Lung (tissue), 17 donors: ENCODE measurements at places on chromosomes 2 and 18. TPM values are rescaled to one million over a fixed set of nuclear protein-coding genes. Genes with fewer than 3 reads are reported as not detected.

The TMEFF2 gene
- 0.43 TPM for total RNA-seq

DNA sequence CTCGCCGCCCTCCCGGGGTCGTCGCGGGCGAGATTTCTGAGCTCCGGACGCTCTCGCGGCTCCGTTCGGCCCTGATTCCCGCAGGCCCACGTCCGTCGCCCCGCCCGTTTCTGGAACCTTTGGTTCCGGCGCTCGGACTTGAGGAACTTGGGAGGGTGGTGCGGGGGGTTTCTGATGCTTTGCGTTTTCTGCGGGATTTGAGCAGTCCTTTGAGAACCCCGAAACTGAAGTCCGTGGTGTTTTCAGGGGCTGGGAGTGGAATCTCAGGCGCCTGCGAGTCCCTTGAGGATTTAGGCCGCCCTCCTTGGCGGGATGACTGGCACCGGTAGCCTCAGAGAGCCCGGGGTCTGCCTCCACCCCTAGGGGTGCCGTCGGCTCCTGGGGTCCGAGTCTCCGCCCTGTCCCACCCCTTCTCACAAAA lies 336 bp downstream of the THNSL2 start:
- H3K27ac ChIP-seq, result peak overlapping the region; percentile 86
- no peaks in the 10 kb centered on the region for H3K27me3 ChIP-seq
- no peak for DNase-seq
- no peaks in the 10 kb centered on the region for H3K36me3 ChIP-seq
- H3K4me3 ChIP-seq, result peak overlapping the region; percentile 62
- no peaks in the 10 kb centered on the region for H3K4me1 ChIP-seq

The ABCG5 gene
- total RNA-seq, result 0.09 TPM

GRCh38 chr2:216371721-216372702 lies at the start of gene MARCHF4:
Gene MARCHF4 (minus strand): TSS chr2:216372483. CDS start chr2:216370260, 2,223 bp downstream.
- H3K4me1 ChIP-seq, result no peaks in the 10 kb centered on the region
- H3K27me3 ChIP-seq, result peaks cover 31% of the 10 kb centered on the region
- peak; percentile 81 for DNase-seq
- H3K4me3 ChIP-seq, result no peak within 1 kb of the TSS
- H3K27ac ChIP-seq, result no peak within 1 kb of the TSS

DNA sequence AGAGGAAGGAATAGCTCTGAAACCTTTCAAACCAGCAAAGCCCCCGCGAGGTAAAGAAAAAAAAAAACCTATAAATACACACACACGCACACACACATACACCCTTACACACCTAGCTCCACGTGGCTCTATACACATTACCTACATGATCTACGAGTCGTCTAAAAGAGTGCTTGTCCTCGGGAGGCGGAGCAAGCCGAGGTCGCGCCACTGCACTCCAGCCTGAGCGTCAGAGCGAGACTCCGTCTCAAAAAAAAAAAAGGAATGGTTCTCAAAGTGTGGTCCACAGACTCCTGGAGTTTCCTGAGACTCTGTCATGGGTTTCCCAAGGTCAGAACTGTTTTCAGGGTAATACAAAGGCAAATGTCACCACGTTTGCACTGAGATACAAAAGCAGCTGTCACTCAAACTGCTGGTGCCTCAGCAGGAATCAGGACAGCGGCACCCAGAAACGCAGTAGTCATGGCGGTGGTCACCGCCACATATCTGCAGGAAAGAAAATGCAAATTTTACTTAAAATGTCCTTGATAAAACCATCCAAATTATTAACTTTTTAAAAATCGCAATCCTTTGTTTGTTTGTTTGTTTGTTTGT lies 130.0 kb upstream of the GPC1 start:
- no peak for DNase-seq
- H3K4me1 ChIP-seq, result no peaks in the 10 kb centered on the region
- H3K27ac ChIP-seq, result no peak overlapping the region

DNA sequence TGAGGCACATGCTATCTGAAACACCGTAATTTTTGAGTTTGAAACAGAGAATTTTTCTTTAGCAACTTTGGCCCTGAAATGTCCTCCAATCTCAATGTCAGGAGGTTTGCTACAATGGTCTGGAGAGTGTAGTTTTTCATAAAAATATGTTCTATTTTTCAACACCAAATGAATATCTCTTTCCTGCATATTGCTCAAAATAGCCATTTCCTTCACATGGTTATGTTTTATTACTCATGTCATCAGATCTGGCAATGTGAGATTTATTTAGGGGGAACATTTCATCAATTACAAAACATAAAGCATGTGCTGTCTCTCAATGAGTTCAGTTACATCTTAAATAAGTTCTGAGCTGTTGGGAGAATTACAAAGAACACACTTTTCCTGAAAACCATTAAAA lies 871.9 kb upstream of the FSHR start:
- H3K4me3 ChIP-seq, result no peak overlapping the region
- no peaks in the 10 kb centered on the region for H3K4me1 ChIP-seq
- no peaks in the 10 kb centered on the region for H3K36me3 ChIP-seq

The BUB1 gene
- 2.9 TPM for total RNA-seq

DNA sequence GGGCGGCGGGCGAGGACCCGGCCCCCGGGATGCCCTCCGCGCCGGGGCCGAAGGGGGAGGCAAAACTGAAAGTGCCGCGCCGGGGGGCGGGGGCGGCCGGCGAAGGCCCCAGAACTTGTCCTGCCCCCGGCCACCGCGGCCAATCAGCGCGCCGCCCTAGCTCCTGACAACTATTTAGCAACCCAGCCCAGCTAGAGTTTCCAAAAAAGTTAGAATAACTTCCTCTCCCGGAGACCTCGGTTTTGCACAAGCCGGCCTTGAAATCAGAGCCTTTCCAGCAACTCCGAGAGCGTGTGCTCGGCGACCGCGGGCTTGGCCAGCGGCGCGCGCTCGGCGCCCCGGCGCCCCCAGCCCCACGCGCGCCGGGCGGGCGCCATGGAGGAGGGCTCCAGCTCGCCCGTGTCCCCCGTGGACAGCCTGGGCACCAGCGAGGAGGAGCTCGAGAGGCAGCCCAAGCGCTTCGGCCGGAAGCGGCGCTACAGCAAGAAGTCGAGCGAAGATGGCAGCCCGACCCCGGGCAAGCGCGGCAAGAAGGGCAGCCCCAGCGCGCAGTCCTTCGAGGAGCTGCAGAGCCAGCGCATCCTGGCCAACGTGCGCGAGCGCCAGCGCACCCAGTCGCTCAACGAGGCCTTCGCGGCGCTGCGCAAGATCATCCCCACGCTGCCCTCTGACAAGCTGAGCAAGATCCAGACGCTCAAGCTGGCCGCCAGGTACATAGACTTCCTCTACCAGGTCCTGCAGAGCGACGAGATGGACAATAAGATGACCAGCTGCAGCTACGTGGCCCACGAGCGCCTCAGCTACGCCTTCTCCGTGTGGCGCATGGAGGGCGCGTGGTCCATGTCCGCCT lies at the start of gene TWIST2:
Gene TWIST2 (plus strand): TSS at position 245 of the 850 bp plus-strand sequence. CDS start 131 bp downstream, at position 376.
- peak; percentile 89 for DNase-seq
- H3K27me3 ChIP-seq, result peaks cover 16% of the 10 kb centered on the region
- no peak within 1 kb of the TSS for H3K27ac ChIP-seq
- H3K4me1 ChIP-seq, result peaks cover 3% of the 10 kb centered on the region
- no peaks in the 10 kb centered on the region for H3K36me3 ChIP-seq

The WDR75 gene
- 25.0 TPM for total RNA-seq

GRCh38 chr2:46006473-46007025 lies 290.7 kb upstream of the EPAS1 start:
- no peak for DNase-seq
- H3K36me3 ChIP-seq, result no peaks in the 10 kb centered on the region
- no peaks in the 10 kb centered on the region for H3K27me3 ChIP-seq
- peaks cover 30% of the 10 kb centered on the region for H3K4me1 ChIP-seq
- no peak overlapping the region for H3K4me3 ChIP-seq
- H3K27ac ChIP-seq, result no peak overlapping the region

GRCh38 chr2:179574061-179574519 lies 287.3 kb downstream of the ZNF385B start:
- peaks cover 3% of the 10 kb centered on the region for H3K4me1 ChIP-seq
- no peak overlapping the region for H3K4me3 ChIP-seq

DNA sequence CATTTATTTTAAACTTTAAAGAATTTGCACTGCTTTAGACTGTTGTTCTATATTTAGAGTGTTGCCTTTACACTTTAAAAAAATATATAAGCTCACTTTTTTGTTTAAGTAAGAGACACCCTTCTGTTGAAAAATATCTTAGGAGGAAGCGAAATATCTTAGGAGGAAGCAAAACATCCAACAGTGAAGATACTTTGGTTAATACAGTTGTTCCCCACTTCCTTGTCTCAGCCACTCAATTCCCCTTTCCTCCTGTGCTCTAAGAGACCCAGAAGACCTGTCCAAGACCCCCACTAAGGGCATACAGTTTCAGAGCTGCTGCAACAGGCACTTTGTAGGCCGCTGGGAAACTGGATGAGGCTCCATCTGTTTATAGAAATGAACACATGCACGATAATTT lies 5.7 kb downstream of the SERPINB8 start:
- H3K27ac ChIP-seq, result no peak overlapping the region
- no peaks in the 10 kb centered on the region for H3K36me3 ChIP-seq
- no peak for DNase-seq
- H3K4me3 ChIP-seq, result no peak overlapping the region
